ENCODE measurements at places on chromosomes 6 and 20. TPM values are rescaled to one million over a fixed set of nuclear protein-coding genes. Genes with fewer than 3 reads are reported as not detected.

DNA sequence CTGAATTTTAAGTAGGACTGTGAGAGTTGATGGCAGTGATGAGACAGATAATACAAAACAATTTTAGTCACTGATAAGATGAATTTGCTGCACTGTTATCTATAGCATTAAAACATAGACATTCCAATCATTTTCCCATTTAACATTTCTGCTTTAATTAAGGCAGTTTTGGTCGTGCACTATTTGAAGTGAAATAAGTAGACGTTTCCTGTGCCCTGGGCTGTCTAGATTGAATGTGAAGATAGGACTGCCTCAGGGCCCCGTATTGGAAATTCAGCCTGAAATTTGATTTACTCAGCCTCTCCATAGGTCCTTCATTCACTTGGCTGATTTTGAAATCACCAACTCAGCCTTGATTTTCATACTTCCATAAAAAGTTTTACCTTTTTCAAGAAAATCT lies 48.3 kb downstream of the ARID1B start:
- no peak for DNase-seq

GTSF1L gene
- total RNA-seq, result not detected

TULP1 gene
- 0.22 TPM for total RNA-seq

GNMT gene
- 1.7 TPM for total RNA-seq

DNA sequence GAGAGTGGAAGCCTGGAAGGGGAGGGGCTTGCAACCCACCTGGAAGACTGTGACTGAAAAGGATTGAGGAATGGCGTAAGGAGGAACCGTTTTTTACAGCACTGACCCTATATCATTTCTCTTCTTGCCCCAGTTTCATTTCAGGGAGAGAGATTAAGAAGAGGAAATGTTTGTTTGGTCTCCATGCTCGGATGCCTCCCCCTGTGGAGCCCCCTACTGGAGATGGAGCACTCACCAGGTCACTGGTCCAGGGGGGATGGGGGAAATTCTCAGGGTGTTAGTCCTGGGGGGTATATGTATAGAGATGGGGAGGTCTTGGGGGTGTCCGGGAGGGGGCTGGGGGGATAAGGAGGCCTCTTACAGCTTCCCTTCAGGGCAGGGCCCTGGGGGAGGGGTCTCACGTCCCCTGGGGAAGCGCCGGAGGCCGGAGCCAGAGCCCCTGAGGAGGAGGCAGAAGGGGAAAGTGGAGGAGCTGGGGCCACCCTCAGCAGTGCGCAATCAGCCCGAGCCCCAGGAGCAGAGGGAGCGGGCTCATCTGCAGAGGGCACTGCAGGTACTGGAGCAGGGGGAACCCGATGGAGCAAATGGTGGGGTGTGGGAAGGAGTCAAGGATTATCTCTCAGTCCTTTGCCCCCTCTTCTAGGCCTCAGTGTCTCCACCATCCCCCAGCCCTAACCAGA lies 3.2 kb downstream of the CUTA start:
- no peak for DNase-seq
